ENCODE measurements at places on chromosomes 13 and 19. TPM values are rescaled to one million over a fixed set of nuclear protein-coding genes. Genes with fewer than 3 reads are reported as not detected.

ATP4A gene
- total RNA-seq = not detected

CEACAM4 gene
- total RNA-seq = not detected

KLK12 gene
- not detected for total RNA-seq

SBSN gene
- total RNA-seq = 3.7 TPM

PROZ gene
- not detected for total RNA-seq

SHD gene
- total RNA-seq = not detected

SRRM5 gene
- 1.1 TPM for total RNA-seq

CKM gene
- not detected for total RNA-seq

NLRP5 gene
- total RNA-seq = not detected

POU2F2 gene
- 0.33 TPM for total RNA-seq

RNF225 gene
- 0.14 TPM for total RNA-seq

GAPDHS gene
- not detected for total RNA-seq

ATP8A2 gene
- not detected for total RNA-seq

TEKTIP1 gene
- not detected for total RNA-seq

GPR183 gene
- not detected for total RNA-seq

ZNF100 gene
- not detected for total RNA-seq

CLIP3 gene
- total RNA-seq = 0.96 TPM

GPR42 gene
- total RNA-seq = not detected

ZIM2 gene
- total RNA-seq = not detected

ZNF587B gene
- 6.7 TPM for total RNA-seq

CCNE1 gene
- 25.2 TPM for total RNA-seq

TRAPPC2B gene
- total RNA-seq = 13.6 TPM

ZNF304 gene
- 2.0 TPM for total RNA-seq

FAM124A gene
- 2.6 TPM for total RNA-seq

GRK1 gene
- not detected for total RNA-seq

SMIM17 gene
- total RNA-seq = not detected

ZNF737 gene
- total RNA-seq = 0.09 TPM

ALG11 gene
- 8.3 TPM for total RNA-seq

TMPRSS9 gene
- not detected for total RNA-seq

LIN7B gene
- 7.2 TPM for total RNA-seq

NOTCH3 gene
- 5.9 TPM for total RNA-seq

SIGLEC8 gene
- not detected for total RNA-seq

SHISA7 gene
- total RNA-seq = not detected

SOHLH2 gene
- total RNA-seq = not detected

ZIC2 gene
- total RNA-seq = 13.9 TPM
